ENCODE measurements at places on chromosomes 11 and 22.

DNA sequence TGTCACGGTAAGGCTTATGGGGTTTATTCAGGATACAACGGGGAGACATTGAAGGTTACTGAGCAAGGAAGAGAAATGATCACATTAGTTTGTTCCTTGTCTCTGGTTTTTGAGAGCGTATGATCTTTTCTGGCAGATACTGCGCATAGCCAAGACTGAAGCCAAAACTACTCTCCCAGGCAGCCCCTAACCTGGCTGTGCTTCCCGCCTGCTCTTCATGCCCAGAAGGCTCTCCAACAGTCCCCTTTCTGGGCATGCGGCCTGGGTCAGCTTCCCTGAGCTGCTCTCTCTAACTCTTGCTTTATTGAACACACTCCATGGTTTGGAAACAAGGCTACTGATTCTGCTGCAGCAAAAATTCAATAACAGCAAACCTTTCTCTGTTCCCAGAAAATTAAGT lies 306.6 kb downstream of the BUD13 start:
- no peak for DNase-seq

DNA sequence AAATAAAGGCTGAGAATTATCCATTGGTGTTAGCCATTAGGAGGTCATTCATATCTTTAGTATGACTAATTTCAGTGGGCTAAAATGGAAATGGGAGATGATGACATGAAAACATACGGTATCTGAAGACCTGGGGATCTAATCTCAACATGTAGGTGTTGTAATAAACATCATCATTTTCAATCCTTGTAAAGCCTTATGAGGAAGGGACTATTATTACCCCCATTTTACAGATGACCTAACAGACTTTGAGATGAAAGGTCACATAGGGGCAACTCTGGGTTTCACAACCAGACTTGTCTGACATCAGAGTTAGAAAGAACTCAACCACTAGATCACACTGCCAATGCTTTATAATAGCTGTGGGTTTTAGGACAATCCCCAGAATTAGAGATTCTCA lies 34.8 kb upstream of the TMEM135 start:
- no peak for DNase-seq

DNA sequence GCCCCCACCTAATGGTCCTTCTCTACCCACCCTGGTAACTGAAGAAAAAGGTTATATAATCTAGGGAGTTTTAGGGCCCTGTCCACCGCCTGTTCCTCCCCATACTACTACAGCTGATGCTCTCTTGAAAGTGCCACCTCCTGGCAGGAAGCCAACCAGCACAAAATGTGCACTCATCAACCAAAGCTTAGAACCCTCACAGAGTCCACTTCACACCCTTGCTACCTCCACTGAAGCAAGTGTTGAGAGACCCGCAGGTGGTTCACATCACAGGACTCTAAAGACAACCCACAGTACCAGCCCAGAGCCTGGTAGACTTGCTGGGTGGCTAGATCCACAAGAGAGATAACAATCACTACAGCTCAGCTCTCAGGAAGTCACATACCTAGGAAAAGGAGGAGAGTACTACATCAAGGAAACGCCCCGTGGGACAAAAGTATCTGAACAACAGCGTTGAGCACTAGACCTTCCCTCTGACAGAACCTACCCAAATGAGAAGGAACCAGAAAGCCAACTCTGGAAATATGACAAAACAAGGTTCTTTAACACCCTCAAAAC lies 17.5 kb upstream of the OR10W1 start:
- no peak for DNase-seq

- DNase-seq: peak; percentile 79
These were observed 51.0 kb downstream of the UBASH3B start for GRCh38 chr11:122706291-122707088.

GRCh38 chr11:44784851-44785250 lies 58.1 kb downstream of the TSPAN18 start:
- no peak for DNase-seq

DNA sequence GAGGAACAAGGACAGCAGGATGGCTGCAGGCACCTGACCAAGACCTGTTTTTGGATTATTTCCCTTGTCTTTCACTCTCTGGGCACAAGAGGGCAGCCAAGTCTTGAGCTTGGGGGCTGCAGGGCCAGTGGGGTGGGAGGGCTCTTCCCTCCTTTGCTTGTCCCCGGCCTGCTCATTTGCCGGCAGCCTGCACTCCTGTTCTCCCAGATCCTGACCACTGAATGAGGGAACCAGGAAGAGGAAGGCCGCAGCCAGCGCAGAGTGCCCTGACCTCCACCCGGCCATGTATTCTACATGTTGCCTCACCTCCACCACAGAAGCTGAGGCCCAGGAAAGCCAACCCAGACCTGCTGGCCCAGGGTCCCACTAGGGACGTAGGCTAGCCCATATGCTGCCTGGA lies 15.5 kb upstream of the NNMT start:
- DNase-seq: peak; percentile 87
